ENCODE measurements at places on chromosomes 11 and 22.
A peak's percentile ranks its signal among the peaks of the same experiment; 100 is the strongest.

GRCh38 chr11:94771390-94771789 is 3.2 kb downstream of the AMOTL1 start:
- DNase-seq, result no peak

DNA sequence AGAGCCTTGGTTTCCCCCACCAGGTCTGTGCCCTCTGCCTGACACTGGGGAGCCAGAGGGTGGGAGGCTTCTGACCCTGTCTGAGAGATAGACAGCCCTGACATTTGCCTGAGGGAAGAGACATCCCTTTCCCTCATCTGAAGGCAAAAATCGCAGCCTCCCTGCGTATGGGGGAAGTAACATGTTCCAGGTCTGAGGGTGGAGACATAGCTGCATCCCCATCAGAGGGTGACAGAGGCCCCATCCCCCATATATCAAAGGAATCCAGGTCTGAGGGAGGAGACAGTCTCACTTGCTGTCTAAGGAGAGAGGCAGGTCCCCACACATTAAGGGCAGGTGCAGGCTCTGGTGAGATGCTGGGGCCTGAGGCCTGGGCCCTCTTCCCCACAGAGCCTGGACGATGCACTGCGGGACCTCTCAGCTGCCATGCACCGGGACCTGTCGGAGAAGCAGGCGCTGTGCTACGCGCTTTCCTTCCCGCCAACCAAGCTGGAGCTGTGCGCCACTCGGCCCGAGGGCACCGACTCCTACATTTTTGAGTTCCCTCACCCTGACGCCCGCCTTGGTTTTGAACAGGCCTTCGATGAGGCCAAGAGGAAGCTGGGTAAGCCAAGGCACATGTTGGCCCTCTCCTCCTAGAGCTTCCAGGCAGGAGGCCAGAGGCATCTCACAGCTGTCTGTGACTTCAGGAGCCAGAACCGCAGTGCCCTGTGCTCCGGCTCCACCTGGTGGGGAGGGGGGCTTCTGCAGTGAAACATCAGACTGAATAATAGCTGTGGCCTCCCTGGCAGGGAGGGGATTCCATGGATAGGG is 16.1 kb upstream of the RELT start:
- DNase-seq, result no peak

DNA sequence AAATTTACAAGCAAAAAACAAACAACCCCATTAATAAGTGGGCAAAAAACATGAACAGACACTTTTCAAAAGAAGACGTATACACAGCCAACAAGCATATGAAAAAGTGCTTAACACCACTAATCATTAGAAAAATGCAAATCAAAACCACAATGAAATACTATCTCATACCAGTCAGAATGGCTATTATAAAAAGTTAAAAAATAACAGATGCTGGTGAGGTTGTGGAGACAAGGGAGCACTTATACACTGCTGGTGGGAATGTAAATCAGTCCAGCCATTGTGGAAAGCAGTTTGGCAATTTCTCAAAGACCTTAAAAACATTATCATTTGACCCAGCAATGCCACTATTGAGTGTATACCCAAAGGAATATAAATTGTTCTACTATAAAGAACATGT is 72.3 kb downstream of the BBOX1 start:
- DNase-seq, result no peak

DNA sequence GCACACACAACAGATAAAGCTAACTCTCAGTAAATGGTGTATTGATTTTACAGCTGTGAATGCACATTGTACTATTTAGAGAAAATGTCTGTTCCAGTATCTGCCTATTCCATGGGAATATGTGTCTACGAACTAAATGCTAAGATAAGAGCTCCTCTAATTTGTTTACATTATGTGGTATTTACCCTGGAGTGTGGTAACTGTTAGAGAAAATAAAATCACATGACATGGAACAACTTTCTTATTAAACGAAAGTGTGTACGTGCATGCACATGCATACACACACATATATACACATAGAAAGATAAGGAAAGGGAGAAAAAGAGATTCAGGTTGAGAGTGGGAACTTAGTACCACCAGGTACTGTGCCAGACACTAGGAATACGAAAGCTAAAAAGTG is 1151.7 kb upstream of the TENM4 start:
- DNase-seq, result no peak

- DNase-seq, result no peak
Observed at GRCh38 chr11:45182902-45183301, 36.5 kb downstream of the PRDM11 start.

- DNase-seq, result peak; percentile 58
Observed at GRCh38 chr11:102341844-102342318, 5.1 kb upstream of the BIRC2 start.

DNA sequence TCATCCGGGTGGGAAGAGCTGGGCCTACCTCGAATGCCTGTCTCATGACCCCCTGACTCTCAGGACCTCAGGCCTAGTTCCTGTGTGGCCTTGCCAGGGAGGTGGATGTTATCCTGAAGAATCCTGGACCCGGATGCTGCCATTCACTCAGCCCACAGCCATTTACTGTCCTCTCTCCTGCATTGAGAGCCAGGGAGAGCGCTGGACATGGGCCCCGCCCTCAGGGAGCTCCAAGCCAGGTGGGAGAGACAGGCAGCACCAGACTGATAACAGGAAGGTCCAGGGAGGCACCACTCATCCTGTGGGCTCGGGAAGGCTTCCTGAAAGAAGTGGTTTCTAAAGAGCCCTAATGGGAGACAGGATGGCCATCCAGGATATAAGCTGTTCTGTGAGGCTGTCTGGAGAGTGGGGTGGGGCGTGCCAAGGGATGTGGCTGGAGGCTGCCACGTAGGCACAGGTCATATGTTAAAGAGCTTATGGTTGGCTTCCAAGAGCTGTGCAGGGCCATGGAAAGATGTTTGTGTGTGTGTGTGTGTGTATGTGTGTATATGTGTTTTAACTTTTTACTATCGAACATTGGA is 8.6 kb downstream of the SERPINH1 start:
- DNase-seq, result no peak
